Lower lobe of right lung (tissue), 2 donors: ENCODE measurements at places on chromosomes 1 and 21. TPM values are rescaled to one million over a fixed set of nuclear protein-coding genes. Genes with fewer than 3 reads are reported as not detected.
A peak's percentile ranks its signal among the peaks of the same experiment; 100 is the strongest.

Gene CFAP74
- total RNA-seq, result 6.6 TPM

- no peak for DNase-seq
Measured at GRCh38 chr1:27572019-27572678, 31.8 kb downstream of the AHDC1 start.

GRCh38 chr21:38911484-38912101 is 105.9 kb downstream of the ETS2 start:
- DNase-seq, result no peak

- no peak for DNase-seq
Measured at GRCh38 chr1:201346987-201347386, 30.5 kb downstream of the TNNT2 start.

Gene PCSK9
- total RNA-seq, result 25.7 TPM

- peak; percentile 88 for DNase-seq
Measured at GRCh38 chr1:101238681-101239094, 1.9 kb downstream of the S1PR1 start.

DNA sequence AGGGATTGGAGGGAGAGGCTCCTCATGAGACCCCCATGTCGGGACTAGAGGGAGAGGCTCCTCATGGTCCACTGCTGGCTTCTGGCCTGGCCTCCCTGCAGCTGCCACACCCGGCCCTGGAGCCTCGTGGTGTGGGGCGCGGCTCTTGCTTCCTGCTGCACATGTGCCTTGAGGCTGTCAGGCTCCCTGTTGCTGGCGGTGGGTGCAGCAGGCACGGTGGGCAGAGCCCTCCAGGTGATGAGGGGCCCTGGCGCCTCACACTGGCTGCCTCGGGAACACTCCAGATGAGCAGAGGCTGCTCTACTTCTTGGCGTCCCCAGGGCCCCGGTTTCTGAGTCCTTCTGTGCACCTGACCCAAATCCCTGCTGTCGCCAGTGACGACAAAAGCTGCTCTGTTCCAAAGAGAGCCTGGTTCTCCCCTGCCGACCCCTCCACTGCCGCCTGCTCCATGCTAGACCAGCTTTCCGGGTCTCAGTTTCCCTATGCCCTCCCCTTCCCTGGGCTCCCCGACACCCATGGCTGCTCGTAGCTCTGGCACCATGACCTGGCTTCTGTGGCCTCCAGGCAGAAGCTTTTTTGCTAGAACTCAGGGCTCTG is 9.7 kb upstream of the ATAD3B start:
- DNase-seq, result no peak

Gene FHAD1
- 14.3 TPM for total RNA-seq

Gene LCE6A
- total RNA-seq, result not detected

- DNase-seq, result no peak
Measured at GRCh38 chr1:236851871-236852270, 56.8 kb downstream of the MTR start.

Gene TSTD1
- total RNA-seq, result 63.2 TPM

- peak; percentile 51 for DNase-seq
Measured at GRCh38 chr1:1907098-1907736, 7.8 kb upstream of the CALML6 start.

- no peak for DNase-seq
Measured at GRCh38 chr1:96519851-96520578, 201.6 kb upstream of the PTBP2 start.

DNA sequence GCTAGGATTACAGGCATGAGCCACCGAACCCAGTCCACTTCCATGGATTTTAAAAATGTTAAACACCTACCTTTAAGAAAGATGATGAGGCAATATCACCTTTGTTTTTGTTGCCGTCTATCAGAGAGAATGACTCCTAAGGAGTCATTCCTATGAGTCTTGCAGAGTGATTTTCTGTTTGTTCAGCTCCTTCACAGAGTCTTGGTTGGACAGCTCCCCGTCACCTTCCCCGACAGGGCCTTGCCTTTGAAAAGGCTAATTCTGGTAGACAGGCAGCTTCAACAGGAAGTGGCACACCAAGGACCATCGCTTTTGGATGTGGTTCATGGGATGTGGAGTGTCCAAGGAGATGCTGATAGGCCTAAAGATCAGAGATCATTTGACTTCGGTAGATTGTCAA is 17.5 kb downstream of the ZBTB18 start:
- DNase-seq, result no peak

DNA sequence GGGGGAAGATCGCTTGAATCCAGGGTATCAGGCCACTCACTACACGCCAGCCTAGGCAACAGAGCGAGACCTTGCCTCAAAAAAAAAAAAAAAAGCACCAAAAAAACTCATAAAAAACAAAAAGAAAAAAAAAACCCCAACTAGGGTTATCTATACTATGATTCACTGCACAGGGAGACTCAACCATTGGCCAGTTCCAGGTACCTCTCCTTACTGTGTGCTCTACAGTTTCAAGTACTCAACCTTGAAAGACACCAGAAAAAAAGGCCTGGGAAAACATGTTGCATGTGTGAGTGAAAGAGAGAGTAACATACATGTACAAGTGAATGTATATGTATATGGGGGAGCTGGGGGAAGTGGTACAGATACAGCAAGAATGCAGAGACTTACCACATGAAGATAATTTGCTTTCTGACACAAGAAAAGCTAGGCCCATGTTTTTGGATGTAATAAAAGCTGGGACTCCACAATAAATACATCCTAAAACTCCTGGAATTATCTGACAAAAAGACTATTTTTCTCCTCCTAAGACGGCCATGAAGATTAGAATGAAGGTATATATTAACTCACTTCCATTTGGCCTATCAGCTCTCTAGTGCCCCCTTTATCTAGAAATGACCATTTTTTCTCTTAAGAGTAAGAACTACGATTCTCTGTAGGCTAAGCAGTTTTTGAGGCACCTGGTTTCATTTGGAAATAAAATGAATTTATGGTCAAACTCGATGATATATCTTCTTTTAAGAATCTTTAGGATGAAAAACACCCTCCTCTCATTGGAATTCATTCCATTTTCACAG is 52.2 kb downstream of the SLC27A3 start:
- DNase-seq, result no peak

GRCh38 chr21:43731476-43731875 is 12.5 kb downstream of the PDXK start:
- DNase-seq, result no peak

DNA sequence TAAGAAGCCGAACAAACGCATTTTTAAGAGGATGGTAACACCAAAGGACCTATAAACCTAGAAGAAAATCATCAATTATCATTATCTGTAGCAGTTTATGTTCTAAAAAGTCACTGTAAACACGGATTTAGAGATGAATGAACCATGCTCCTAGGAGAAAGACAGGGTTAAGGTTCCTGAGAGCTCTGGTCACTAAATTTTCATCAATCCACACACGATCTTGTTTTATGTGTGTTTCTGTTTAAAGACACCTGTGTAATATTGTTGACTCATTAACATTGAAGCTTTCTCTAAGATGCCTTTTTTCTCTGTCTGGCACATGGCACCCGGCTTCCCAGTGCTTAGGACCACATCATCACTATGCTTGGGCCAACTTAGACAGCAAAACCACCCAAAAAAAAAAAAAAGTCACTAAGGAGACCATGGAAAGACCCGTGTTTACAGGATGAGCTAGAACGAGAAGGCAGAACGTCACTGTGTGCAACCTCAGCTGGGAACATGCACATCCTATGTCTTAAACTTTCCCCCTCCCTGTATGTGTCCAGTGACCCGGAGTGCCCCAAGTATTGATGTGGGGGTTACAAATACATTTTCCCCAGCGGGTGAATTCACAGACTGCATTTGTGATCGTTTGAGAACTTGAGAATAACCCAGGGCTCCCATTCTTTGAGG is 55.8 kb upstream of the PDE9A start:
- DNase-seq, result no peak

Gene IGSF9
- total RNA-seq, result 2.0 TPM
